Panc1 (cell line): ENCODE measurements at places on chromosomes 13 and 19.
A peak's percentile ranks its signal among the peaks of the same experiment; 100 is the strongest.

GRCh38 chr19:32361574-32362317 is 16.3 kb downstream of the ZNF507 start:
- no peaks in the 10 kb centered on the region for H3K27me3 ChIP-seq
- no peak for DNase-seq
- H3K4me3 ChIP-seq, result no peak overlapping the region
- H3K27ac ChIP-seq, result peak overlapping the region; percentile 39
- no peaks in the 10 kb centered on the region for H3K4me1 ChIP-seq

DNA sequence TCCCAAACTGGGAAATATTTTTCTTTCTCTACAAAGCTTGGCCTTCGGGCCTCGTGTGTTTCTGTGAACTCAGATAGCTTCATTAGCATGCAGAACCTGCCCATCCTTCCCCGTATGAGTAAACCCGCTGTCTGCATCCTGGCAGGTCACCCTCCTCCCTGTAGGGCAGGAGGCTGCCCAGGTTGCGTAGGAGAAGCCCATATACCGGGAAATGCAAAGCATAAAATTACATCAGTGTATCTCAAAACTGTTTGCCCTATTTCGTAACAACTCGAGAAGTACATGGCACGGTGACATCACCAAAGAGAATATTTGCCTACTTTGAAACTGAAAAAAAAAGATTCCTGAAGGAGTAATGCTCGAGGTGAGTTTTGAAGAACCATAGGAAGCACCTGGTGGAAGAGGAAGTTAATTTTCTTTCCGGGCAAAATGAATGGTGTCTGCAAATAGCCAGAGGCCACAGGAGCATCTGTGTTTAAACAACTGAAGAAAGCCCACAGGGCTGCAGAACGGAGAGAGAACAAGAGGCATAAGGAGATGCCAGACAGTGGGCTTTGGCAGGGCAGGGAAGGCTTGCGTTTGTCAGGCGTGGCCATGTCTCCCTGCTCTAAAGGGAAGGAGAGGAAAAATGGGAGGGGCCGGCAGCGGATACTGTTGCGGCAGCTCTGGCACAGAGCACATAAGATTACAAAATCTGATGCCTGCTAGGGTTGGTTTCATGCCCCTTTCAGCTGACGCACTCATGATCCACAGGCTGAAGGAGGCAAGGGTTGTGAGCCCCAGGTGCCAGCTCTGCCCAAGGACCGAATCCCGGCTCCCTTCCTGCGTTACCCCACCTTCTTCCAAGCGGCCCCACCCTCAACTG is 81.4 kb downstream of the IRS2 start:
- DNase-seq, result no peak
- H3K27ac ChIP-seq, result no peak overlapping the region
- H3K36me3 ChIP-seq, result no peaks in the 10 kb centered on the region
- H3K27me3 ChIP-seq, result no peaks in the 10 kb centered on the region

- no peaks in the 10 kb centered on the region for H3K4me1 ChIP-seq
- no peak overlapping the region for H3K4me3 ChIP-seq
Observed at GRCh38 chr13:109113427-109113826, 484.0 kb downstream of the MYO16 start.

DNA sequence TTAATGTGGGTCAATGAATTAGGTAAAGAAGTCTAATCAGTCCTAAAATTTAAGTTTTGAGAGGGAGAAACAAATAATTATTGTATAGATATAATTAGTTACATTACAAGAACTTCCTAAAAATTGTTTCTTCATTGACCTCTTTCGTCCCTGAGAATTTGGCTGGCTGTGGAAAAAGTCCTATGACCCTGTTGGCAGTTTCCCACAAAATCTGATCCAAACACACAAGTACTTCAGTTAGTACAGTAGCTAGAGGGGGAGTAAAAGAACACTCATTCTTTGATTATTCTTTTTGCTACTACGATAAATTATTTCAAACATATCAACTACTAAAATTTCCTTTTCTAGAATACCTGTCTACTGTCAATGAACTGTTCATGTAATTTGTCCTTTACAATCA is 11.3 kb downstream of the POSTN start:
- H3K27ac ChIP-seq, result no peak overlapping the region
- H3K27me3 ChIP-seq, result no peaks in the 10 kb centered on the region
- no peak for DNase-seq
- H3K4me3 ChIP-seq, result no peak overlapping the region
- no peaks in the 10 kb centered on the region for H3K36me3 ChIP-seq

GRCh38 chr19:46654621-46655152 is 6.3 kb downstream of the DACT3 start:
- no peaks in the 10 kb centered on the region for H3K4me1 ChIP-seq
- H3K4me3 ChIP-seq, result no peak overlapping the region
- no peak for DNase-seq
- H3K27ac ChIP-seq, result no peak overlapping the region

GRCh38 chr19:12783291-12783848 is 7.9 kb upstream of the JUNB start:
- no peaks in the 10 kb centered on the region for H3K27me3 ChIP-seq
- H3K4me1 ChIP-seq, result peaks cover 58% of the 10 kb centered on the region
- no peak for DNase-seq
- peak overlapping the region; percentile 47; the same call in 1 of the 2 replicates for H3K4me3 ChIP-seq

DNA sequence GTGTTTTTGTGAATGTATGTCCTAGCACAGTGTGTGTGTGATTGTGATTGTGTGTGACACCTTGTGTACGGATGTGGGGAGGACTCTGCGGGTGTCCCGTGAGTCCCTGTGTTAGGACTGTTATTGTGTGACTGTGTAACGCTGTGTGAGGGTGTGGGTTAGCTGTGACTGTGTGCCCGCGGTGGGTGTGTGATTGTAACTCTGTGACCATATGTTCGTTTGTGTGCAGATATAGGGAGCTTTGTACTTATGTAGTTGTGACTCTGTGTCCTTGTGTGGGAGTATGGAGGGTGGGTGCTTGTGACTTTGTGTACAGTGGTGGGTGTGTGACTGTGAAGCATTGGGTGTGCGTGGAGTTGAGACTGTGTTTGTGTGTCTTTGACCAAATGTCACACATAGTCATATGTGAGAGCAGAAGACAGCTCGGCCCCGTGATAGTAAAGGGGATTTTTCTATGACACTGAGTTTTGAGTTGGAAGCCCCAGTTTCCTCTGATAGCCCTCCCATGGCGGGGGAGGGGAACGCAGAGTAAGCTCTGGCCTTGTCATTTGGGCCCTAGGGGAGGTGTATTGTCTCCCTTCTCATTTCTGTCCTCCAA is 949 bp upstream of the ZNF260 start:
- peaks cover 7% of the 10 kb centered on the region; the same call in 1 of the 2 replicates for H3K36me3 ChIP-seq
- H3K27ac ChIP-seq, result peak overlapping the region; percentile 95
- DNase-seq, result no peak

DNA sequence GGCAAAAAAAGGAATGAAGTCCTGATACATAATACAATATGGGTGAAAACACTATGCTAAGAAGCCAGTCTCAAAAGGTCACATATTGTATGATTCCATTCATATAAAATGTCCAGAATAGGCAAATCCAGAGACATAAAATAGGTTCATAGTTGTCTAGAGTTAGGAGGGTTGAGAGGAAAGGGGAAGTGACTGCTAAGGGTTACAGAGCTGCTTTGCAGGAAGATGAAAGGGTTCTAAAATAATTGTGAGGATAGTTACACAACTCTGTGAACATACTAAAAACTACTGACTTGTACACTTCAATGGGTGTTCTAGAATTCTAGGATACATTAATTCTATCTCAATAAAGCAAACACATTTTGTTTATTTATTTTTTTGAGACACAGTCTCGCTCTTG is 25.7 kb downstream of the CAB39L start:
- H3K4me1 ChIP-seq, result no peaks in the 10 kb centered on the region
- no peak overlapping the region for H3K27ac ChIP-seq
- no peak overlapping the region for H3K4me3 ChIP-seq
- no peaks in the 10 kb centered on the region for H3K27me3 ChIP-seq
- H3K36me3 ChIP-seq, result no peaks in the 10 kb centered on the region
- no peak for DNase-seq

DNA sequence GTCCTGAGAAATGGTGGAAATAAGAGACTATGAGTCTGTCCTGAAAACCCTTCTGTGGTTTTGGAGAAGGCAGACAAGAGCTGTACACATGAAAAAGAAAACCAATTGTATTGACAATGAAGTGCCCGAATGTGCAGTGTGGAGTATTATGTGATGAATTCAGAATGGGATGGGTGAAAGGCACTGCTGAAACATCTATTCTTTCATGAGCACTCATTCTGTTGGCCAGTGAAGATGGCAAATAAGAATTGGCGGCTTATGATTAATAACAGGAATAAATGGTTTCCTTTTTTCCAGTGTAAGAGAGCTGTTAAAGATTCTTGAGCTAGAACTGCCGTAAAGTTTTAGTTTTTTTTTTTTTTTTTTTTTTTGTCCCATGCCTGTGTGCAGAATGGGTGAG is 5.7 kb downstream of the POLR1D start:
- peaks cover 16% of the 10 kb centered on the region for H3K4me1 ChIP-seq
- DNase-seq, result no peak
- H3K4me3 ChIP-seq, result no peak overlapping the region
- H3K27me3 ChIP-seq, result no peaks in the 10 kb centered on the region
- H3K27ac ChIP-seq, result no peak overlapping the region
- H3K36me3 ChIP-seq, result peaks cover 8% of the 10 kb centered on the region

DNA sequence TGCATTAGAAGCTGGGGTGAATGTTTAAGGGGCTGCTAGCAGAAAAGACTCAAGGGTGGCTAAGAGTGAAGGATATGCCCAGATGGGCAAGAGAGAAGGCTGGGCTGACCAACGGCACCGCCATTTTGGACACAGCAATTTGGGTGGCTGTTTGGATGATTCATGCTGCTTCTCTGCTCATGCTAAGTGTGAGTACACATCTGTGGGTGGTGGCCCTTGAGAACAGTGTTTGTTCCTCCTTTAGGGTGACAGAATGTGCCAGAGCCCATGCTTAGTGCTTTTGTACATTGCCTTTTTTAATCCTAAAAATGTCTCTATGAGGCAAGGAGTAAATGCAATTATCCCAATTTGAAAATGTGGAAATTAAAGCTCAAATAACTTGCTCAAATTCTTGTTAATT is 9.8 kb downstream of the CBY2 start:
- no peaks in the 10 kb centered on the region for H3K36me3 ChIP-seq
- no peak overlapping the region for H3K27ac ChIP-seq
- no peak for DNase-seq
- H3K27me3 ChIP-seq, result no peaks in the 10 kb centered on the region; the same call in 1 of the 2 replicates

DNA sequence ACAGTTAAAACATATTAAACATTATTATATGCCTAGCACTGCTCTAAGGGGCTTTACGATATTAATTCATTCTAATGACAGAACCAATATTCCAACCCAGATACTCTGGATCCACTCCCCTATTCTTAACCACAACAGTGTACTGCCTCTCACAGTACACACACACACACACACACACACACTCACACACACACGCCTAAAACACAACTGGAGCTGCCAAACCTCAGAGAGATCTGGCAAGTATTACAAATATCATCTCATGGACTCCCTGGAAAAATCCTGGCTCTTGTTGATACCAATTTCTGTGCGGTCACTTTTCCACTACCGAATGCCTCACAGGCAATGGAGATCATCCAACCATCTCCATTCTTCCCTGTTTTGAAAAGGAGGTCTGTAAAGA is 1.3 kb downstream of the ZNF780A start:
- H3K27me3 ChIP-seq, result no peaks in the 10 kb centered on the region; the same call in 1 of the 2 replicates
- H3K27ac ChIP-seq, result peak overlapping the region; percentile 83
- peaks cover 25% of the 10 kb centered on the region for H3K4me1 ChIP-seq
- H3K36me3 ChIP-seq, result peaks cover under 1% of the 10 kb centered on the region; the same call in 1 of the 2 replicates
- no peak for DNase-seq
- H3K4me3 ChIP-seq, result peak overlapping the region; percentile 48
